Adipocyte (in vitro differentiated cells): ENCODE measurements at places on chromosomes 13 and 19.

GRCh38 chr19:28319918-28320317, 893.0 kb downstream of the UQCRFS1 start:
- DNase-seq = no peak

DNA sequence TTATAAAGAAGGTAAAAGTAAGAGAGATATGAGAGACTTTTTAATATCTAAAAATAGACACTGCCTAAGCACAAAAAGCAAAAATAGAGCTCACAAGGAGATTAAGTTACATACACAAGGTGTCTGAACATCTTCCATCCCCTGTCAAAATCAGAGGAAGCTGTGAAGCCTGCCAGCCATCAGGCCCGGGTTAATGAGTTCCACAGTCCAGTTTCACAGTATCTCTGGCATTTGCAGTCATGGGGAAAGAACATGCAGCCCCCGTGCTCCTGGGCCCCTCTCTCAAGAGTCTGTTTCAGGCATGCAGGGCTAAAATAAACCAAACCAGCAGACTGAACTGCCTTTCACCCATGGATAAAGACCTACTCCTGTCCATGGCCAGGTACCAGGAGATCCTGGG, 79.2 kb downstream of the TBC1D4 start:
- no peak for DNase-seq

- no peak for DNase-seq
These were observed 38.8 kb downstream of the VSTM2B start for GRCh38 chr19:29564574-29565005.

GRCh38 chr13:102236341-102236740, 165.5 kb downstream of the FGF14 start:
- no peak for DNase-seq

GRCh38 chr19:4066176-4066606, 508 bp downstream of the ZBTB7A start:
- DNase-seq = no peak
